ENCODE measurements at places on chromosomes 6 and 20.

DNA sequence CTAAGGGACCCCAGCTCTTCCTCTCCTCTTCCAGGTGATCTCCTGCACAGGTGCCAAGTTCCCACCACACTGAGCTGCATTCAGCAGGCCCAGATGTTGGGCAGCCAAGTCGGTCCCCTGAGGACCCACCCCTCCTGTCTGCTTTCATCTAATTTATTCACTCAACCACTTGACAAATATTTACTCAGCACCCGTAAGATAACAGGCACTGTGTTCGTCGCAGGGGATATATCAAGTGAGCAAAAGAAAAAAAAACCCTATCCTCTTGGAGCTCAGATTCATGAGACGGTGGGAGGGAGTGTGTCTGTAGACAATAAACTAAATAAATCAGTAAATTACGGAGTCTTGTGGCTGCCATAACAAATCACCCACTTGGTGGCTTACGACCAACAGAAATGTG is 143.6 kb downstream of the MRPL14 start:
- DNase-seq = no peak

DNA sequence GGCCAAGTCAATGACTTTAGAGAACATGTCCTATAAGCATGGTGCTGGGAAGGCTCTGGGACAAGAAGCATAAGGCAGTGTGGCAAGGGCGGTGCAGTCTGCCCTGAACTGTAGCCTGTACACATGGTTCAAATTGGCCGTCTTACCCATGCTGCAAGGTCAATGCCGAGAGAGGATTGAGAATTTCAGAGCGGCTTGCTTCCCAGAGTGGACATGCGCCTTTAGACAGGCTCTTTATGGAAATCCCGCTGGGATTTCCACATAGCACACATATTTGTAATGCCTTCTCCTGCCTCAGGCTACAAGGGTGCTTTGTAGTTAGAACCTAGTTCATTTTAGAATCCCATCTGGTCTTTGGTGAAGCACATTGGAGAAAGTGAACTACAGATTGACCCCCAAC is 36.1 kb upstream of the CEP162 start:
- DNase-seq = no peak

DNA sequence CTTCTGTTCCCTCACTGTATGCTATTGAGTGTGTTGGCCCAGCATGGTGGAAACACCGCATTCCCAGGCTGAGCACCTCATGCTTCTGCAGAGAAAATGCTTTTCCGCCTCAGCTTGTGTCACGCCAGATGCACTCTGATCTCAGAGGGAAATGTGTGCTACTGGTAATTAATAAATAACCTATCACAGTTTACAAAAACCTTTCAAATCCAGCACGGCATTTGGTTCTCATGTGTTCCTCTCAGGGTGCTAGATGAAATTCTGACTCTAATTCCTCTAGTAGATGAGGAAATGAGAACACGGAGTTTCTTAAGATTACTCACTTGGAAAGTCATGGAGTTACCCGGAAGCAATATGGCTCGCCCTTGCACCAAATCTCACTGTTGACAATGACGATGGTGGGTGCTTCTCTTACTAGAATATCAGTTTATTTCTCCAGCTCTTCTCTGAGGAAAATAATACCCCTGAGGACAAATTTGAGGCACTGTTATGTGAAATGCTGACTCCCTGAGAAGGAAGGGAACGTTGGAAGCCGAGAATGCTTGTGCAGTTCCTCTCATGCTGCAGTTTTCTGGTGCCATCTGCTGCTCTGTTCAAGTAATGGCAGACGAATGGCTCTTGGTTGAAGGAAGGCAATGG is 116.6 kb downstream of the RNF144B start:
- DNase-seq = peak; percentile 42

DNA sequence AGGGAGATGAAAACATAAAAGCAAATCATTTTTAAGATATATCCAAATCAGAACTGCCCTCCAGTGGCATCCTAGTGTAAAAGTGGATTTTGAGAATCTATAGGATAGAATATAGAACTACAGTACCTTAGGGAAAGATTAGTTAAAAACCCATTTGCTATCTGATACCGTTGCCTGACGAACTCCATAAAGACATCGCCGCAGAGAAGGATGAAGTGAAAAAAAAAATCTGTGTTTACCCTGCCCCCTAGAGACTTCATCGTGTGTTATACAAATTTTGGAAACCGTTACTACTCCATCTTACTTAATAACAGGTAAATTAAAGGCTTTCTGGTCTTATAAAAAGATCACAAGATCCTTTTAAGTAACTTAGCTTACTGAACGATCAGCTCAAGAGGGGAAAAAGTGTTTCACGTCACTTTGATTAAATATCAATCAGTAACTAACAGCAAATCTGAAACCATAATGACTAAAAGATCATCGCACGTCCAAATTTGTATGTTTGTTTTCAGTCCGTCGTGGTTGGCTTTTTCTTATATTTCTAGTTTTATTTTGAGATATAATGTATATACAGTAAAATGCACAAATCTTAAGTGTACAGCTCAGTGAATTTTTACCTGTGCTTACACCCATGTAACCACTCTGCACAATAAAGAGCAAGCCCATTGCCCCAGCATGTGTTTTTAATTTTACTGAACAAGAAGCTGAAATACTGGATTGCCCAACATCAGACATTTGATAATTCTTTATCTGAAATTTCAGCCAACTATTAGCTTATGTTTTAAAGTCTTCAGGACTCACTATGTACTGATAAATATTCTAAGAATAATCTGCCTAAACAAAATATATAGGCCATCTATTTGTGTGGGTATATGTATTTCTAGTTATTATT is 881 bp upstream of the MCM3 start:
- peak; percentile 45 for DNase-seq

- DNase-seq = no peak
Observed at GRCh38 chr20:32960849-32961731, 43.1 kb downstream of the SUN5 start.

- peak; percentile 76 for DNase-seq
Observed at GRCh38 chr6:4055420-4056041, 23.4 kb downstream of the FAM217A start.

- DNase-seq = no peak
Observed at GRCh38 chr6:53476964-53477363, 67.9 kb downstream of the GCLC start.

DNA sequence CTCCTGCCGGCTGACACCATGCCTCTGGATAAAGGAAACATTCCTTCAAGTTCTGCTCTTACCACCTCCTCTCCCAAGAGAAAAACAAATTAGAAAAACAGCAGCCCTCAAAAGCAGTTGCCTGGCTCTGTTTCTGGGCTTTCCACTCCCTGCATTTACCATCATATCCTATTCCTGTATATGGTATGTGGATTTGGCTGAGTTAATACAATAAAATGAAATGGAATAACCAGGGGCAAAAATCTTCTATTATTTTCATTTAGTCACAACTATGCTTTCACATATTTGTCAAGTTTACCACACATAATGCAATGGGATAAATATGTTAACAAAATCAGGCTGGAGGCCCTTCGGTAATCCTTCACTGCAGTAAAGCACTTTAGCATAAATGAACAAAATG is 34.3 kb downstream of the COL12A1 start:
- no peak for DNase-seq

DNA sequence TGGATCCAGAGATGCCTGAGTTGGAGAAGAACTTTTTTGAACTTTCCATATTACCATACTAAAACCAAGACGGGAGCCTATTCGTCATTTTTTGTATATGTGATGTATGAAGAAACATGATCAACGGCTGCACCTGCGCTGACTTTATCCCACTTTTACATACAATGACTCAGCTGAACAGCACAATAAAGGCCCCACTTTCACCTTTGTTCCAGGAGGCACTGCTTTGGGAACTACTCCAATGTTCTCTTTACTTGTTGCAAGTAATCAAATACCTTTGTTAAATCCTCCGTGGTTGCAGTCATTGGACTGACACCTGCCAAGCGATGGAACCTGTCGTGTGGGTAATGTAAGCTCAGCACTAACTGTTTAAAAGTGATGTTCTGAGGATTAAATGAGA is 17.3 kb upstream of the BTN3A2 start:
- DNase-seq = no peak

DNA sequence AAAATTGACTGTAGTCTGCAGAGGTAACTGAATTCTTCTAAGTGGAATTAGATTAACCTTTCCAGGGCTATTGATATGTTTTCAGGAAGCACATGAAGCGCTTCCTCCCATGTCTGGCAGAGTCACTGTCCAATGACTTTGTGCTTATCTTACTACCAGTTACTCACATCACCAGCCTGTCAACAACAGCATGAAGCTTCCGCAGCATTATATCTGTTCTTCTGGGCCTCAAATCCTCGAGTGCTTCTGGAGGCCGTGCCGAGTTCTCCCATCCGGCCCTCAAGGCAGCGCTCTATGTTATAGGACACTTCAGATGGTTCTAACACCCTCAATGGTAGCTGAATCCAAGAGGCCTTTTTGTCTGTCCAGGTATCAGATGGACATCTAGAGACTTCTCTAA is 33.2 kb downstream of the PSMG4 start:
- peak; percentile 63 for DNase-seq

GRCh38 chr6:29970711-29971110 is 28.4 kb downstream of the HLA-A start:
- no peak for DNase-seq

DNA sequence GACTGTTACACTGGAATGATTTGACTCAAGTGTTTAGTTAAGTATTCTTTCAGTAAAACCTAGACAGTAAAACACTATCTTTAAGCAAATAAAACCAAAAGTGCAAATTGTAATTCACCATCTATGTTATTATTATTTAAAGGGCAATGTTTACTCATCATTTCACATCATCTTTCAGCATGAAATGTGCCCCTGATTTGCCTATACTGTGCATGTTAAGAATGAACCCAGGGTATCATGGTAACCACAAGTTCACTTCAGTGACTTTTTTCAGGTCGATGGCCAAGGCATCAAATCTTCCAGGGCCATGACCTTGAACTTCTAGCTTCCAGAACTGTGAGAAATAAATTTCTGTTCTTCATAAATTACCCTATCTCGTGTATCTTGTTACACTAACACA is 2.1 kb upstream of the HLA-DOB start:
- no peak for DNase-seq
